ENCODE measurements at places on chromosomes 5 and 9. TPM values are rescaled to one million over a fixed set of nuclear protein-coding genes. Genes with fewer than 3 reads are reported as not detected.

MOB3B gene
- 3.9 TPM for total RNA-seq

RASEF gene
- total RNA-seq: 0.91 TPM

FAM120A gene
- total RNA-seq: 57.7 TPM

C9orf50 gene
- total RNA-seq: not detected

HCN1 gene
- total RNA-seq: 0.17 TPM

FGF1 gene
- 42.2 TPM for total RNA-seq

SELENOP gene
- 11.4 TPM for total RNA-seq

NFIB gene
- 9.4 TPM for total RNA-seq

DAPK1 gene
- total RNA-seq: 31.1 TPM

KCNMB1 gene
- 0.14 TPM for total RNA-seq

OTP gene
- total RNA-seq: 0.17 TPM

- DNase-seq: no peak
Observed at GRCh38 chr9:72807765-72808445, 144.9 kb downstream of the ALDH1A1 start.

GRCh38 chr5:99037668-99038067 lies 108.9 kb upstream of the CHD1 start:
- DNase-seq: no peak

- no peak for DNase-seq
Observed at GRCh38 chr5:12323637-12324229, 419.5 kb upstream of the CTNND2 start.

GRCh38 chr5:15555176-15555575 lies 55.2 kb downstream of the FBXL7 start:
- no peak for DNase-seq

DNA sequence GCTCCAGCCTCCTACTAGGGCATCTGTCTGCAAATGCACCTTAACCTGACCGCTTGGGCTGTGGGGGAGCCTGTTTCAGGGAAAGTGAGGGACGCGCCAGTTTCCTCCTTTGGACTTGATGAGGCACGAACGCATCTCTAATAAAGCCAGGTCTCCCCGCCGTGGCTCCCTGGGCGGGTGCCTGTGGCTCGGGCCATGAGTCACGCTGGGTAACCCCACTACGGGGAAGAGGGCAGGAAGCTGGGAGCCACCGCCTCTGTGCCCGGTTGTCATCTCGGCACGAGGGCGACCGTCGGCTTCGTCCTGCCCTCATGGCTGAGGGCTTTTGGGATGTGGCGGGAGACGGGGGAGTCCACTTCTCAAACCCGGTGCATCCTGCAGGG lies 12.1 kb downstream of the NOTCH1 start:
- DNase-seq: no peak

DNA sequence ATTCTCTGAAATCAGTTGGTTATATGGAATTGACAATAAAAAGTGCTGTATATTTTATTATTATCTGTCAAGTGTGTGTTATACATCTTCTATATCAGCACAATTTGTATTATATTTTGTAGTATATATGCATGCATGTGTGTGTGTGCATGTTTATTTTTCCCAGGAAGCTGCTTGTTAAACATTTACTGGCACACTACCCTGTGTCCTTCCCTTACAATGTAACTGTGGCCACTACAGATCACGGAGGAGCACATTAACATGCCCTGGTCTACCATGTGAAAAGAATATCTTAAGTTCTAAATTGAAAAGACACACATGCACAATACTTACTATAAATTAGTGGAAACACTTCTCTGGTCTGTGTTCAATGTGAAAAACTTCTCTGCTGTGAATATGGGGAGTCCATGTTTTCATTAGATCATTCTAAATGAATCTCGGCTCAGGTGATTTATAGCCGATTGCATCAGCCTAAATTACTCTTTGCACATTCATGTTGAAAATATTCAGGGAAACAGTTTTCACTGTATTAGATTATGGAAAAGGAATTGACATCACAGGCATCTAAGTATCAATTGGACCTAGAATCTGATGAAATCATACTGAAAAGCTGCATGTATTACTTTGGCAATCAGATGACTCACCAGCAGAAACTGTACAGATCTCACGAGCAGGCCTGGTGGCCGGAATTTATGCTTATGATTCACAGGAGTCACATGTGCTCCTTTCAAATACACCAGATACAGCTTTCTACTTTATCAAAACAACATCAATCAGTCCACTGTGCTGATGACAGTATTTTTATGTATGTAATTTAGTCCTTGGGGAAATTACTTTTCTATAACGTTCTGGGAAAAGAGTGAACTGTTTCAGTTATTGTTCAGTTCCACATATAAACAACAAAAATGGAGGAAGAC lies 39.4 kb downstream of the LURAP1L start:
- peak; percentile 99 for DNase-seq

DNA sequence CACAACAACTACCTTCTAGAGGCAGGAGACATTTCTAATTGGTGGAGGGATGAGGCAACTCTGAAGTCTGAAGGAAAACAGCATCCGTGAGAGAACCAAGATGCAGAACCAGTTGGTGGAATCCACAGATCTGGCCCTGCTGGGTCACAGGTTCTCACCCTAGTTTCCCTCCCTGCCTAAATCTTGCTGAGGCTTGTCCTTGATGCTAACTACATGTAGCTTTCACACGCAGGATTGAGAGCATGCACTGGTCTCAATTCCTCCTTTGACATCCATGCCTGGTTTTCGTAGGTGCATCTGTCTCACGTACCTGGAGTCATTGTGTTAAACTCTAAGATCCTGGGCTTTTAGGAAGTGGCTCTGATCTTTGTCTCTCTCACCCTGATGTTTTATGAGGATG lies 9.7 kb upstream of the F2RL1 start:
- no peak for DNase-seq

GRCh38 chr9:84620338-84620737 lies 49.2 kb upstream of the NTRK2 start:
- no peak for DNase-seq

DNA sequence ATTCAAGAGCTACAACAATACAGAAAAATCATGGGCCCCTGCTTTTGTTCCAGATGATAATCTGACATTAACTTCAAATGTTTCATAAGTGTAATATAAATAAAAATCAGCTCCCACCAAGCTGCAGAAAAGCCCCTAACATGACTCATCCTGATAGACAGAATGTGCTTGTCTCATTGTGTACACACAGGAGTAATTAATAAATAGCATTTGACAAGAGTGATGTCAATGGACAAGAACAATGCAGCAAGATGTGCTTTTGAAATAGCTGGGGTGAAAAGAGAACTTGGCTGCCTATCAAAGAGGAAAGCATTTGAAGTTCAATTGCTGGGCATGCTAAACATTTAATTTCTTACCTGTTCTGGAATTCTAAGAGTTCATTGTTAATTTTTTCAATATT lies 79.2 kb downstream of the DNAH5 start:
- DNase-seq: no peak

GRCh38 chr9:98226516-98226915 lies 28.9 kb downstream of the TBC1D2 start:
- no peak for DNase-seq

DNA sequence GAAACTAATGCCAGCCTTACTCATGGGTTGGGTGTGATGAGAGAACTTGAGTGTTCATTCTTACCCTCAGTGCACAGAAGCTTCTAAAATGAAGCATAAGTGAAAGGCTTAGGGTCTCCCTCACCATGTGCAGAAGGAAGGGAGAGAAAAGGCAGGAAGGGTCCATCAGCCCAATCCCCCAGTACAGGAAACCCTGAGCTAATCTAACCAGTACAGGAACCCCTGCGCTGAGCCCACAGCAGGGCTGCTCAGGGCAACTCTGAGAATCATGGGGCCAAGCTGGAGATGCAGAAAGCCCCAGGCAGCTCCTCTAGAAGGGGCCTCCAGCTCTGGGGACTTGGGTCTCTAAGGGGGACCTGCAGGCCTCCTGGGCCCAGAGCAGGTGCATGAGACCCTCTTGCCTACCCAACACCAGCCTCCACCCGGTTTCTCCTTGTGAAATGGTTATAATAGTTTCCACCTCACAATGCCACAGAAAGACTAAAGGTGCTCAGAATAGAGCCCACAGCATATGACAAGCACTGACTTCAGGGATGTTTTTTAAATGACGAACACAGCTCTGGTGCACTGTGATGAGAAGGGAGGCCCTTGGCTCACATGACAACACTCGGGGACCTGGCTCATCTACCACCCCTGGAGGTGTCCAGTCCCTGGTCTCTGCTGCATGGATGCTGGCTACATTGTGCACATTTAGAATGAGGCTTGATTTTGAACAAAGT lies 190.1 kb downstream of the ACTL7B start:
- DNase-seq: no peak

GRCh38 chr9:130766021-130766926 lies 68.8 kb upstream of the ABL1 start:
- DNase-seq: peak; percentile 71

DNA sequence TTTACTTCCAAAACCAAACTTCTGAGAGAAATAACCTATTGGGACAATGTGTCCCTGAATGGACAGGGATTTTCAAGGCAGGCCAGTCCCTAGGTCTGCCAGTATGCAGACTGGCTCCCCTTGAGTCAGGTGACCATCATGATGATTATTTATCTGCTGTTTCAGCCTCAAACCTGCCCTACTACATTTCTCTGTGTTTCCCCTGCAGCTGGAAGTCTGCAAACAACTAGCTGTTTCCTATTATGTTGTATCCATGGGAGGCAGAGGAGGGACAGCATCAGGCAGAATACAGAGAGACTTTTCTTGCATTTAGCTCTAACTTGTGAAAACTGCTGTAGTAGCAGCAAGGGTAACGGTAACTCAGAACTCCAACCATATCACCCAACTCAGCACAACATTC lies 36.2 kb upstream of the IFNK start:
- DNase-seq: no peak

DNA sequence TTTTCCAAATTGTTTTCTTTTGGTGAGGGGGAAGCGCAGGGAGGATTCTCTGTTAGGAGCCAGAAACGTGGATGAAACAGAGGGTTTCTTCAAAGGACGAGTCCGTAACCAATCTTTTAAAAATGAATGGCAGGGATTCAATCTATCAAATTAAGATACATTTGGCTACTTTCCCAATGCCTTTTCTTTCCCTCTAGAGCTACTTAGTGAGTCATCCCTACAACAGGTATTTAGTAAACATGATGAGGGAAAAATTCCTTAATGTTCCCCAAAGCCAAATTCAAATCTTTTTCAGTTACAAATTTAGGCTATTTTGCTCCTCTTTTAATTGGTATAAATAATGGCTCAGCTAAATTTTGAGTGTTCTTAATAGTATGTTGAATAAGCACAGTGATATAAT lies 366.4 kb upstream of the RIOK2 start:
- DNase-seq: no peak

DNA sequence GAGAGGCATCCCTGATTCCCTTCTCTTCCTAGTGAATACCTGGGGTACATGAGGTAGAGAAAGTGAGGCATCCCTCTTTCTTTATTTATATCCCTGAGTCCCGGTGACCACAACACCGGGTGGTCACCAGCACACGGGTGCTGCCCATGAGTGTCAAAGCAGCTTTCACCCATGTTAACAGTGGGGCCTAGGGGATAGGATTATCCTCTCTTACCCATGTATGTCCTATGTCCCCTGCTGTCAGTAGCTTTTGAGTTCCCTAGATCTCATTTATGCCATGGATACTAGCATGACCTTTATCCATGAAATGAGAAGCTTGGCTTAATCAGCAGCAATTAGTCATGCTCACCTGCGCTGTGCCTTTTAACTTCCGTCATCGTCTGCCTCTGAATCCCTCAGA lies 71.4 kb downstream of the RGMB start:
- DNase-seq: no peak

DNA sequence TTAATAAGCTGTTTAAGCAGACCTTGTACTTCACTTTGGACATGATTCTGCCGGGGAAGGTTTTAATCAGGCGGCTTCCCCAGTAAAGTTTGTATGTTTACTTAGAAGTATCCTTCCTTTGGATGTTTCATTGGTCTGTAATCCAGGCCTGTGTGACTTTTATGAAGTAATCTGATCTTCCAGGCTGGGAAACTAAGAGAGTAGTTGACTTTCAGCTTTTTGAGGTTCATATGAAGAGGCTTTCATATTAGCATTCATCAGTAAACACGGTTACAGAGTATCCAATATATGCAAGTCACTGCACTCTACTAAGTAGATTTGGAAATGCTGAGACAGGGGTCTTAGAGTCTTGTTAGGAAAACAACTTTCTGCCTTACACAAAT lies 1.1 kb downstream of the DNAJC21 start:
- peak; percentile 45 for DNase-seq

- DNase-seq: no peak
Observed at GRCh38 chr5:144017119-144017518, 153.3 kb downstream of the YIPF5 start.

DNA sequence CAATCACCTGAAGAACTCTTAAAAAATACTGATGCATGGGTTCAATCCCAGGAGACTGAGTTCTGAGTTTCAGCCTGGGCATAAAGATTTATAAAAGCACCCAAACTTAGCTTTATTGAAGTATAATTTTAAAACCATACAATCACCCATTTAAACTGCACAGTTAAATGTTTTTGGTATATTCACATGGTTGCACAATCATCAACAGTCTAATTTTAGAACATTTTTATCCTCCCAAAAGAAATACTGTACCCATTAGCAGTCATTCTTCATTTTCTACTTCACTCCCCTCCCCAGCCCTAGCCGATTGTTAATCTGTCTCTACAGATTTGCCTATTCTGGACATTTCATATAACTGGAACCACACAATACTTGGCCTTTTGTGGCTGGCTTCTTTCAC lies 141.7 kb downstream of the ARSB start:
- peak; percentile 14 for DNase-seq

DNA sequence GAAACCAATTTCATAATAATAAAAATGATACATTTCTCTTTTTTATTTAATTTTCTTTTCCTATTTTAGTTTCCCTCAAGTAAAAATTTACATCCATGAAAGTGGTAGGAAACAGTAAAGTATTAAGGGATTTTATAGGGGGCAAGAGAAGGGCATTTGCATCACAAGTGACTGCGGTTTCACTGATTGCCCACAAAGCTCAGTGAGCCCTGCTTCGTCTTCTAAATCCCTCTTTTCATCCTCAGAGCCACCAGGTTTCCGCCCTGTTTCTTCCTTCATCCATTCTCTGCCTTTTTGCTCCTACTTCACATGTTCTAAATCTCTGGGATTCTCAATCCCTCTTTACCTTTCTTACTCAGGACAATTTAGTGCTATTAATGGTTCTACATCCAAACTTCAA lies 491.4 kb downstream of the LRRC70 start:
- no peak for DNase-seq

DNA sequence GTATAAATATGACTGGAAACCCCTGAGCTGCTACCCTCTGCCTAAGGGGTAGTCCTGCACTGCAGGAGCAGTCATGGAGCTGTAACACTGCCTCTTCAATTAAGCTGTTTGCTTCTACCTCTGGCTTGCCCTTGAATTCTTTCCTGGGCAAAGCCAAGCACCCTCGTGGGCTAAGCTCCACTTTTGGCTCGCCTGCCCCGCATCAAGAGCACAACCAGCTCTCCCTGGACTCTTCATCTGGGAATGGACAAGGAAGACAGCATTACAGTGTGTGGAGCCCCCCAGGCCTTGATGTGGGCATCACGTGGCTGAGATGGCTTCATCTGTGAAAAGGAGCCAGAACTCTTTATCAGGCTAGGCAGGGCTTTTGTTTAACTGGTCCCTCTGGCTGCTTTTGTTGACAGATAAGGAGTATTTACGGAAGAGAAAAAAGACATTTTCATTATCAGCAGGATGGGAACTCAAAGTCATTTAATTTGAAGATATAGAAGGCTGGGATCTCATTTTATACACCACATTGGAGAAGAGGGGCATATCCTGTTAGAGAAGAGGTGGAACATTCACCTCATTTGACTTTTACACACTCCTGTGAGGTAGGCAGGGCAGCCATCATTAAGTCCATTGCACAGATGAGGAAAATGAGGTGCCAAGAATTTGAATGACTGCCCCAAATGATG lies 137.8 kb downstream of the SEMA6A start:
- DNase-seq: no peak

GRCh38 chr5:57455511-57456455 lies 26.8 kb downstream of the ACTBL2 start:
- DNase-seq: no peak

Measured in astrocyte (in vitro differentiated cells and primary cell).